Type B pancreatic cell (in vitro differentiated cells): ENCODE measurements at places on chromosomes 7 and 10. TPM values are rescaled to one million over a fixed set of nuclear protein-coding genes. Genes with fewer than 3 reads are reported as not detected.

MYO1G gene
- total RNA-seq: 0.52 and 0.53 TPM in 2 replicates

DOCK4 gene
- total RNA-seq: 14.7 and 24.6 TPM in 2 replicates

ASAH2B gene
- total RNA-seq: 3.7 and 6.0 TPM in 2 replicates

- peak; percentile 39 for DNase-seq
These were observed 571.4 kb downstream of the TCERG1L start for GRCh38 chr10:130740166-130740565.

DNA sequence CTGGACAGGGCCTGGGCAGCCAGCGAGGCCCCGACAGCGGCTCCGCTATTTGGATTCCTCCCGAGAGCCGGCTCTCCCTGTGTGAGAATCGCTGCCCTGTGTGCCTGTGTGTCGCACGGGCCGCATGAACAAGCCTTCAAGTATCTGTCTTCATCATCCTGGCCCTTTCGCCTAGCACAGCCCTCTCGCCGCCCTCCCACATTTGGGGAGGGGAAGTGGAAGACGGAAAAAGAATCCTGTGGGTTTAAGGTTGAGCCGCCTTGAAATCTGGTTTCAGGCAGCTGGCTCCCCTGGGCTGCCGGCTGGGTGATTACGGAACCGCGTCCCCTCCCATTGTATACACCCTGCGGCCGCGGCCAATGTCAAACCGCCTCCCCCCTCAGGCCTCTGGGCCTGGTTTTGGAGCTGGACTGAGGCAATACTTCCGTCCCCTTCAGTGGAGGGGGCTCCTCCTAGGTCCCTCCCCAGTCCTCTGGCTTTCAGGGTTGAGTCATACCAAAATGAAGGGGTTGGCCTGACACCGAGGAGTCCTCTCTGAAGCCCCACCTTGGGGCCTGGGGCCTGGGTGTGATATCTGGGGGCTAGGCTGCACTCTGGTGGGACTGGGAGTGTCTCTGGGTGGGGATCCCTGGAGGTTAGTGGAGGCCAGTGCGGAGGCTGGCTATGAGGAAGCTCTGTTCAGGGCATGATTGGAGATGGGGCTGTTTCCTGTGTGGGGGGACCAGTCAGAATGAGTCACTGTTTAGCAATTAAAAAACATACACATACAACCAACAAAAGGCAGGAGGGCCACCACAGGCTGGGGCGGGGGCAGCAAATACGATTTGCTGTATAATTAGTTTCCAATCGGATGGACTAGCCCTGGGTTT lies 1.7 kb downstream of the TRIM8 start:
- DNase-seq: no peak
